ENCODE measurements at places on chromosomes 7 and 10.

- DNase-seq, result no peak
These were observed 129.2 kb downstream of the SORBS1 start for GRCh38 chr10:95431900-95432342.

GRCh38 chr7:44415047-44415446 lies 75.4 kb downstream of the NUDCD3 start:
- DNase-seq, result no peak

GRCh38 chr10:98528166-98528804 lies 81.5 kb upstream of the HPS1 start:
- DNase-seq, result no peak

- no peak for DNase-seq
These were observed 242.5 kb downstream of the REEP3 start for GRCh38 chr10:63763744-63764143.

- no peak for DNase-seq
These were observed 32.9 kb downstream of the VOPP1 start for GRCh38 chr7:55539380-55539779.

DNA sequence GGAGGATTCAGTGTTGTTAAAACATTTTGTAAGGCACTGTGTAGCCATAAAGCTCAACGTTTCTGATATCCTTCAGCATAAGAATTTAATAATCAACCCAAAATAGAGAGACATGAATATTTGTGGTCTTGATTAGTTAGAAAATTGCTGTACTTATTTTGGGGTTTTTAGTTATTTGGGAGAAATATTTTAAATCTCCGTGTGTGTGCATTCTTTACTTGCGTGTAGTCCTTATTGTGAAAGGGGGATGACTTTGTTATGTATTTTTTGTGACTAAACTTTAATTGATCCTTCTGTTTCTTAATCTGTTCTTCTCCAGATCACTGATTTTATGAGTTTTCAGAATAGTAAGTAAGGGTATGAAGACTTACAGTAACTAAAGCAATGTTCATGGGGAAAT lies 81.2 kb downstream of the ZNRF2 start:
- DNase-seq, result no peak

DNA sequence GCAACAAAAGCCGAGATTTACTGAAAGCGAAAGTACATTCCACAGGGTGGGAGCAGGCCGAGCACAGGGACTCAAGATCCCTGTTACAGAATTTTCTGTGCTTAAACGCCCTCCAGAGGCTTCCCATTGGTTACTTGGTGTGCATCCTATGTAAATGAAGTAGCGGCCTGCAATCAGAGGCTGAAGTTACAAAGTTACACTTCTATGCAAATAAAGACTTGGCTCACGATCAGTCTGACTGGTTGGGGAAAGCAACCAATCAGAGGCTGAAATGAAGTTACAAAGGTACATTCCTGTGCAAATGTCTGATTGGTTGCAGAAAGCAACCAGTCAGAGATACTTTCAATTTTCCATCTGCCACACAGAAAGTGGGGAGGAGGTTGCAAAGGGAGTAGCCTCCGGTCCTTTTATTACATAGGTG lies 4.1 kb downstream of the ACBD7 start:
- DNase-seq, result no peak

DNA sequence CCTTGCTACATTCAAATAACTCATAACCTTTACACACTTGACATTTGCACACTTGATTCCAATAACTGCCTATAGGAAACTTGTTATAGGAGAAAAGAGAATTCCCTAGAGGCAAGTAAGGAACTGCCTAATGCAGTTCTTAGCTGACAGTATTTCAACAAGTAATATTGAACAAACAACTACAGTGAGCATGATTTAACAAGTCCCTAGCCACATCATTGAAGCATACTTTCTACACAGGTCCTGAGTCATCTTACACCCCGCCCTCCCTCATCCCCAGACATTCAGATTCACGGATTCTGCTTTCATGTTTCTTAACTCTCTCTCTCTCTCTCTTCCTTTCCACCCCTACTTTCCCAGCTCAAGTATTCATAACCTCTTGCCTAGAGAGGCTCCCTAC lies 153.5 kb downstream of the LSM5 start:
- DNase-seq, result no peak

GRCh38 chr10:7829289-7829834 lies 11.1 kb downstream of the TAF3 start:
- DNase-seq, result no peak

GRCh38 chr7:19305698-19306097 lies 160.5 kb upstream of the FERD3L start:
- no peak for DNase-seq

DNA sequence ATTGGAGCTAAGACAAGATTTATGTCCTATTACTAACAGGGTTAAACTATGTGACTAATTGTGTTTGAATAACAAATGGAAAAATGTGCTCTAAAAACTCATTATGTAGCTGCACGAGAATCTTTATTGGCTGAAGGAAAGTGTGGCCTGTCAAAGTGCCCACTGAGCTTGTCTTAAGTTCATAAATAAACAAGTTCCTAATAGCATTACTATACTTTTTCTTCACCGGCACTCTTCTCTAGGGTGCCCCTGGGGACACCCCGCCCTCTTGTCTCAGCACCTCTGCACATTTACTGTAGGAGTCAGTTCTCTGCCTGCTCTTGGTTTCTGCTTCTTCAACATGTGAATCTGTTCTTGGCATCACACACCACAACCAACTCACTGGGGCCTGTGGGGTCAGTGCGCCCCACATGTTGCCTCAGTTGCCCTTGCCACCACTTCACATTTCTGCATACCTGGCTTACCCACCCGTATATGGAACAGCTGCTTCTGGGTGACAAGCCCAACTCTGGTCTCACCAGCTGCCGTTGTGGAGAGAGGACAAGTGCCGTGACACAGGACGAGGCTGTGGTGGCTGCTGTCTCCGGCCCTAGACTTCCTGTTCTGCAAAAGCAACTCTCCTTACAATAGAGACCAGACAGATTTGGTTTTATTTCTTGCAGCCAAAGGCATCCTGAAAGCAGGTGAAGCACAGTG lies 96.3 kb upstream of the DDC start:
- DNase-seq, result no peak

DNA sequence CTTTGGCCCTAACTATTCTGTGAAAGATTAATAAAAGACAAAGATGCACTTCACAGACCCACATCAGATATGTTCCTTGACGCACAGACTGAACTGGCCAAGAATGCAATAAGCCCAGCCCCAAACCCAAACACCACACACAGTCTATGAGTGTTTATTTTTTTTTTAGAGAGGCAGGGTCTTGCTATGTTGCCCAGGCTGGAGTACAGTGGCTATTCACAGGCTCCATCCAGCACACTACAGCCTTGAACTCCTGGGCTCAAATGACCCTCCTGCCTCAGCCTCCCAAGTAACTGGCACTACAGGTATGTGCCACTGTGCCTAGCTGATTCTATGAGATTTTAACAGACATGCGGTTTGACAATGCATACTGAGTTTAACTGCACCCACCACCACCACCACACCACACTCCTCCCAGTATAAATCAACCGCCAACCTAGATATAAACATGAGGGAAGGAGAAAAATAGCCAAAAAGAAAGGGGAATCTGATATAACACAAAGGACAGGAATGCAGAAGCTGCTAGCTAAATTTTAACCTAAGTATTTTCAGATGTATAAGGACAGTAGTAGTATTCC lies 35.1 kb upstream of the SLC26A3 start:
- DNase-seq, result no peak

- DNase-seq, result no peak
These were observed 183.8 kb upstream of the MKLN1 start for GRCh38 chr7:131143869-131144268.

DNA sequence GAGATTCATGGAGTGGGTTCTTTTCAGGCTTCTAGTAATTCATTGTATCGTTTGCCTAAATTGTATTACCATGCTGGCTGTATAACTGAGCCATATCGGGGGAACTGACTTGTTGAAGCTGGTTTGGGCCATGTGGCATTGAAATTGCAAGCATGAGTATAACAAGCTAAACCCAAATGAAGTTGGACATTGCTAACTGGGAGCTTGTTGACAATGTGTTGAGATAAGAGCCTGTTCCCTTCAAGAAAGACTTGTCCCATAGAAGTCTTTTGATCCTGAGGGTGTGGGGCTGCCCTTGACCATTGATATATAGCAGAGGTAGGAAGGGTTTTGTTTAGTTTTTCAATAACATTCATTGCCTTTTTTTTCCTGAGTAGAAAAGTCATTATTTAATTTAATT lies 156.0 kb downstream of the VTI1A start:
- no peak for DNase-seq

DNA sequence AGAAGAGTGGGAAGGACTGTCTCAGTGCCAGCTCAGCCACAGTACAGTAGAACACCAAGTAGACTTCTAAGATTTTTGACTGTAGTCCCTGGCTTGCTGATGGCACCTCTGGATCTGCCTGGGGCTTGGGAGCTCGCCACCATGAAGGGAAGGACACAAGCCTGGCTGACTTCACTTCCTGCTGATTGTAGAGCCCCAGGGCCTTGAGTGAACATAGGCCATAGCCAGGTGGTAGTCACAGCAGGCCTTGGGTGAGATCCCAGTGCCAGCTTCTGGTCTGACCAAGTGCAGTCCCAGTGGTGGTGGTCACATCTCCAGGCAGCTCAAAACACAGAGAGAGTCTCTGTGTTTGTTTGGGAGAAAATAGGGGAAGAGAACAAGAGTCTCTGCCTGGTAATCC lies 57.6 kb upstream of the HBP1 start:
- DNase-seq, result no peak

- DNase-seq, result no peak
These were observed 76.8 kb downstream of the RALA start for GRCh38 chr7:39700165-39700564.

DNA sequence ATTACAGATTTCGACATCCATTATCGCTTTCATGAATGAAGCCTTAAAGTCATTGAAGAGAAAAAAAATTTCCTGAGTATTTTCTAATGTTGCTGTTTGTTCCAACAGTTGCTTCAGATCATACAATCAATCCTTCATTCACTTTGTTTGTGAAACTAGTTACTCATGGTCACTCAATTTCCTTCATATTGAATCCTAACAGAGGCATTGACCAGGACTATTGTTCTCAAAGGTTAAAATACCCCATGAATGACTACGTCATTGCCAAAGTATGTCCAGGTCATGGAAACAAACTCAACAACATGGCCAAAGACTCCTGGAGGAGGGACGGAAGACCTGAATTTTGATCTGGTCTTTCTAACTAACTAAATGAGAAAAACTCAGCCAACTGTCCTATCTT lies 54.0 kb upstream of the ABCB5 start:
- DNase-seq, result no peak

DNA sequence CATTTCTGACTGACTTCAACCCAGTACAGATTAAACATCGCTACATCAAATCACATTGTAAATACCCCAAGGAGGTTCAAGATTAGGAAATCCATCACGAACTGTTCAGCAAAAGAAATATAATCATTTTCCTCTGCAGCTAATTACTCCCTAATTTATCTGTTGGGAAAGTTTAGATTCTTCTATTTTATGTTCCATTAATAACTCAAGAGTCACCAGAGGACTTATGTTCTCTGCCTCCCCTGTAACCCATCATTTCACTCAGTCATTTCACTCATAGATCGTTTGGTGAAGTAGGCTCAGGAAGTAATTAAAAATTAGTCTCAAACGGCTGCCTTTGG lies 45.2 kb downstream of the FAM171A1 start:
- no peak for DNase-seq

- no peak for DNase-seq
These were observed 5.9 kb upstream of the NUP42 start for GRCh38 chr7:23175938-23176337.

DNA sequence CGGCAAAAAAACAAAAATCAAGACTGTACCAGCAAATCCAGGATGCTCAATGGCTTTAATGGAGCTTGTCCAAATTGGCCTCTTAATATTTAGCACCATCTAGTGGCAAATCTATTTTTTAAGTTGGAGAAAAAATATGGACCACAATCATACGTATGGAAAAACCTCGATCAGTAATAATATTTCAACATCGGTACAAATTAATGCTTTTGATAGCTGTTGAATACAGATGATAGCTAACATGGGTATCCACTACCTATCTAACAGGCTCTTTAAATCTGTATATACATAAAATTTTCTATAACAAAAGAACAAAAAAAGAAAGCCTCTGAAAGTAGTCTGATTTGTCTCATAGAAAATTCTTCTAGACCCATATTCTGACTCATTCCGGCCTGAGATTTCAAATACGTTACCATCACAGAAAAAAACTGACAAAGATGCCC lies 29.2 kb downstream of the COA1 start:
- no peak for DNase-seq

GRCh38 chr10:78578929-78579328 lies 489.8 kb upstream of the ZMIZ1 start:
- DNase-seq, result no peak

- DNase-seq, result no peak
These were observed 62.2 kb upstream of the TRIM8 start for GRCh38 chr10:102581981-102582580.

- DNase-seq, result no peak
These were observed 1165.7 kb upstream of the AUTS2 start for GRCh38 chr7:68432585-68432984.

- no peak for DNase-seq
These were observed 327.1 kb downstream of the GLRX3 start for GRCh38 chr10:130463104-130463875.

- no peak for DNase-seq
These were observed 28.3 kb upstream of the FRMD4A start for GRCh38 chr10:14358886-14359573.

- no peak for DNase-seq
These were observed 441.1 kb upstream of the SEMA3D start for GRCh38 chr7:85627791-85628586.

DNA sequence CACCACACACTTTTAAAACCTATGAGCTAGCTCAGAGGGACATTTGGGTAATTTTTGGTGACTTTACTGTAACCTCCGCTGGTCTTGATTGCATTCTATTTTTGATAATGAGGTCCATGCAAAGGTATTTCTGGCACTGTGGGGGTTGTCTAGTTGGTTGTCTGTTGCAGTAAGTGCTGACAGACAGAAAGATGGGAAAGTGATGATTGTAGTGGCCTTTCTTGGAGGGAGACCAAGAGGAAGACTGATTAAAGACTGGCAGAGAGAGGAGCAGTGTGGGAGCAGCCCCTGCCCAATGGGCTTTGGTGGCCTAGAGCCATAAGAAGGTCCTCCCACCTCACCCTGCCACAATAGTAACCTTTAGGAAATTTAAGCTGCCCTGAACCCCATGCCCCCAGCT lies 173.4 kb upstream of the CTBP2 start:
- DNase-seq, result no peak

GRCh38 chr10:69232736-69233480 lies 12.8 kb downstream of the HKDC1 start:
- DNase-seq, result no peak

DNA sequence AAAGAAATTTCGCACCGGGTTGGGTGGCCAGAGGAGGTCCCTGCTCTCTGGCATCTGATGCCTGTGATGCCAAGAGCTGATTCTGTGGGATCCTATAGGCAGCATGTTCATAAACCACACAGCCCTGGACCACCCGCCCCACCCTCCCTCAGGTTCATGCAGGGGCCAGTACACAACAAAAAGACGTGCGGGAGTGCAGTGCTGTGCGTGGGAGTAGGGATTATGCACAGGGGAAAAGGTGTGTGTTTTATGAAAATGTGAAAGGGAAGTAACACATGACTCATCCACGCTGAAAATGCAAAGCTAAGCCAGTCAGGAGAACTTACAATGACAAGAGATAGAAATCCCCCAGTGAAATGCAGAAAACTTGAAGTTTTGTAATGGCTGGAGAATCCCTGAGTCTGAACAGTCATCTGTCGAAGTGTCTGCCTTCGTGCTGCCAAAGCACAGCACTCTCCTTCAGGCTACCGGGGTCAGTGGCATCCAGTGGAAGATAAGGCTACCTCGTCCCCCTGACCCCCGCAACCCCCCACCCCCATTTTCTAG lies 1.1 kb downstream of the KIAA1217 start:
- no peak for DNase-seq
